ENCODE measurements at places on chromosomes 16 and 17.

- no peak for DNase-seq
Measured at GRCh38 chr17:65301184-65301583, 164.0 kb downstream of the RGS9 start.

GRCh38 chr17:80431246-80432195 is 16.6 kb downstream of the ENDOV start:
- no peak for DNase-seq

- no peak for DNase-seq
Measured at GRCh38 chr16:5461141-5461540, 363.5 kb upstream of the EEF2KMT start.

DNA sequence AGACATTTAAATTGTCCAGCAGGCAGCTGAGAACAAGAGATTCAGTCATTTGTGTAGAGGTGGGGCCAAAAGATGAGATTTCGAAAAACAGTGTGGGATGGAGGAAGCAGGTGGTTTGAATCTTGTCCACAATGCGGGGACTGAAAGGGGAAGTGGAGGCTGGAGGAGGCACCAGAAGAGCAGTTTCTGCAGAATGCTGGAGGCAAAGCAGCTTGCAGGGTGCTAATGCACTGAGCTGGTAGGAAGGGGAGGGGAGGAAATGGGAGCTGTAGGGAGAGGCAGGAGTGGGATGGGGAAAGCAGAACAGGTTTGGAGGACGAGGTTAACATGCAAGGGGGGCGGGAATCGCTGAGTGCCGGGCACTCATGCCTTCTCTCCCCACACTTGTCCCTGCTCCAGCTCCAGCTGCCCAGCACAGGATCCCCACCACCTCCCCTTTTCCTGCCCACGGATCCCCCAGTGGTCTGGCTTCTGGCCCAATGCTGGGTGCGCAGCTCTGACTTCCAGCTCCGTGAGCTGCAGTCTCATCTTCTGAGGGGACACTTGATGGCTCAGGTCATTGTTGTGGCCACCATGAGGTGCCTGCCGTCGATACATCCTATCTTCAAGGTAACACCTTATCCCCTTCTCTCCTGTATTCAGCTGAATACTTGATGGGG is 9.4 kb downstream of the C17orf100 start:
- DNase-seq, result no peak

GRCh38 chr16:83913245-83913633 is 14.3 kb downstream of the MLYCD start:
- no peak for DNase-seq

Measured in colonic mucosa (tissue), 4 donors.